Lung microvascular endothelial cell (primary cell): ENCODE measurements at places on chromosomes 7 and 10.

- no peak for DNase-seq
Measured at GRCh38 chr10:6741541-6741941, 161.5 kb upstream of the PRKCQ start.

- DNase-seq = no peak
Measured at GRCh38 chr7:135270577-135271254, 37.1 kb downstream of the STRA8 start.

- peak; percentile 51 for DNase-seq
Measured at GRCh38 chr7:50791938-50792341, 9.2 kb upstream of the GRB10 start.

DNA sequence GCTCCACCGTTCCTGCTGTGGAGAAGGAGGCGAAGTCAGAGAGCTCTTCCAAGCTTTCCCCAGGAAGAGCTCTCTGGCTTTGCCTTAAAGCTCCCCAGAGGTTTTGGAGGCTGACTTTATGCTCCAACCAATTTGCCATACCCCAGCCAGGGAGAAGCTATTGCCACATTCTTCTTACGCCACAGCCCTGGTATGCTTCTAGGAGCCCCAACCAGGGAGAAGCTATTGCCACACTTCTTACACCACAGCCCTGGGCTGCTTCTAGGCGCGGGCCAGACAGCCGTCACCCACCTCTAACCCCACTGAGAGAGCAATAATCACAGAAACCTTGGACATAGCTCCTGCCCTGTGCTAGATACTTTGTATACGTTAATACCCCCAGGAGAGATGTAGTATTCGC, 951 bp downstream of the ELOVL3 start:
- DNase-seq = no peak

GRCh38 chr7:158265743-158266080, 321.9 kb downstream of the PTPRN2 start:
- DNase-seq = no peak

GRCh38 chr7:37730501-37730900, 46.9 kb downstream of the GPR141 start:
- no peak for DNase-seq

GRCh38 chr7:90209776-90210175, 1.8 kb upstream of the STEAP2 start:
- no peak for DNase-seq

GRCh38 chr10:4826792-4827324, 851 bp downstream of the AKR1E2 start:
- no peak for DNase-seq

GRCh38 chr10:14171336-14171735, 159.4 kb downstream of the FRMD4A start:
- DNase-seq = no peak

DNA sequence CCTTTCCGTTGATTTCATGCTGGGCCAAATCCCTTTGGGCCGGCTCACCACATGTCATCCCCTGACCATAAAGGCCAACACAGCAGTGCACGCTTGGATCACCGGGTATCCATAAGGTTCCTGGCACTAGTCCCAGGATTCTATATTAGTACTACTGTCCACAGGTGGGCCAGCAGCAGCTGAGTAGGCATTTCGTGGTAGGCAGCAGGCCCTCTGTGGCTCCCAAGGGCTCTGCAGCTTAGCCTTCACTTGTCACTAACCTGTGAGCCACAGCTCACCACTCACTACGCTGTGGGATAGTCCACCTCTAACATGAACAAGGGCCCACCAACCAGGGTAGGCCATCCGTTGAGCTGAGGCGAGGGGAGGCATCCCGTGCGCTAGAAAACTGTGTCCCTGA, 89.2 kb upstream of the MALRD1 start:
- no peak for DNase-seq
